ENCODE measurements at places on chromosomes 4 and X. TPM values are rescaled to one million over a fixed set of nuclear protein-coding genes. Genes with fewer than 3 reads are reported as not detected.
A peak's percentile ranks its signal among the peaks of the same experiment; 100 is the strongest.

DNA sequence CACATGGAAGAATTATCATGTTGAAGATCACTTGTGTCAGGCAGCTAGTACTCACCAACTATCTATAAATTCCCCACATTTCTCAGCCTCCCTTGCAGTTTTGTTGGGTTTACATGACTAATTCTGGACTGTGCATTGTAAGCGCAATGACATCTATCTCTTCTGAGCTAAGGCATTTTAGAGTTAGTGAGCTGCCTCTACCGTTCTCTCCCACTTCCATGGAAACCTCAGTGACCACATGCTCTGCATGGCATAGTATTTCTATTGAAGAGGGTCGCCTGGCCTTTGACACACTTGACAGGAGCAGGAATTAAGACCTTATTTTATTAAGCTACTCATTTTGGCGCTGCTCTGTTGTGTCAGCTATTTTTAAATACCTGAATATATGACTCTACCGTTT is 67.5 kb upstream of the NPY2R start:
- DNase-seq, result no peak

DNA sequence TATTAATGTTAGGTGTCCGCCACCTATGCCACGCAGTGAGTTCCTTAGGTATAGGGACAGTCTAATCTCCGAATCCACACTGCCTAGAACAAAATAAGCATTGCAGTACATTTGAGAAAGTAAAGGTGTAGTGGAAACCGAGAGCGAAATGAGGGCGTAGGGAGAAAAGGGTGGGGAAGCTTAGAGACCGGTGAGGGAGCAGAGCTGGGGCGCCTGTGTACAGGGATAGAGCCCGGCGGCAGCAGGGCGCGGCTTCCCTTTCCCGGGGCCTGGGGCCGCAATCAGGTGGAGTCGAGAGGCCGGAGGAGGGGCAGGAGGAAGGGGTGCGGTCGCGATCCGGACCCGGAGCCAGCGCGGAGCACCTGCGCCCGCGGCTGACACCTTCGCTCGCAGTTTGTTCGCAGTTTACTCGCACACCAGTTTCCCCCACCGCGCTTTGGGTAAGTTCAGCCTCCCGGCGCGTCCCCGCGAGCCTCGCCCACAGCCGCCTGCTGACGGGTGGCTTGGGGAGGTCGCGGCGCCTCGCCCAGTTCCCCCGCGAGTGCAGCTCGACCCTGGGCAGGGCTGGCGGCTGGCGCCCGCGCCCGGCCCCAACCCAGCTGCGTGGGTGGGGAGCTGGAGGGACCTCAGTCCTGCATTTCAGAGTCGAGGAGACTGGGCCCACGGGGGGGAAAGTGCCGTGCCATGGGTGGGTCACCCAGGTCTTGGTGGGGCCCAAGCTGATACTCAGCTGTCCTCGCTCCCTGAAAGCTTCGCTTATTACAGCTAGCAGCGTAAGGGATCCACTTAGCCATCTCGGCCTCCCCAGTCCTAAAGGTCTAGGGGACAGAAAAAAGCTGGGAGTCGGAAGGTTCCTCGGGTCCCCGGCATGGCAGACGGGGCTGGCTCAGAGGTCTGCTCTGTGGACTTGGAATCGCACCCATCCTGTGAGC is at the start of gene ANXA3:
Gene ANXA3, plus strand, starts transcription at position 351 of the 932 bp plus-strand sequence. CDS start 2,704 bp downstream, outside the sequence.
- no peak for DNase-seq

GRCh38 chr4:83010111-83010521 is 507 bp downstream of the LIN54 start:
- DNase-seq, result no peak

MAP9 gene
- total RNA-seq, result 22.0 TPM

DNA sequence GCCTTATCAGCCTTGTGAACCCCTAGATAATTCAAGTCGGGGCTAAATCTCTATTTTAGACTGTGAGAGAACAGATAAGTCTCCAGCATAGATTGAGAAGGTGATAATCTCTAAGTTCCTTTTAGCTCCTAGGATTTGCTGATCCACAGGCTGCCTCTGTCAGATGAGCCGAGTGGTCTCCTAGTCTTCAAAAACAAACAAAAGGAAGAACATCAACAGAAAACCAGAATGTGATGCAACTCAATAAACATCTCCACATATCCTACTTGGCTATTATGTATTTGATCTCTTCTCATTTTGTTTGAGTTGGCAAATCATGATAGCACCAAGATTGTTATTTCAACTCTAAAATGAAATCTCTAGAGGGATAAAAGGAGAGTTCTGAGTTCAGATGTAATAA is 88.4 kb upstream of the SLC7A11 start:
- no peak for DNase-seq

GRCh38 chr4:139934057-139934707 is 219.8 kb downstream of the MAML3 start:
- DNase-seq, result no peak

DNA sequence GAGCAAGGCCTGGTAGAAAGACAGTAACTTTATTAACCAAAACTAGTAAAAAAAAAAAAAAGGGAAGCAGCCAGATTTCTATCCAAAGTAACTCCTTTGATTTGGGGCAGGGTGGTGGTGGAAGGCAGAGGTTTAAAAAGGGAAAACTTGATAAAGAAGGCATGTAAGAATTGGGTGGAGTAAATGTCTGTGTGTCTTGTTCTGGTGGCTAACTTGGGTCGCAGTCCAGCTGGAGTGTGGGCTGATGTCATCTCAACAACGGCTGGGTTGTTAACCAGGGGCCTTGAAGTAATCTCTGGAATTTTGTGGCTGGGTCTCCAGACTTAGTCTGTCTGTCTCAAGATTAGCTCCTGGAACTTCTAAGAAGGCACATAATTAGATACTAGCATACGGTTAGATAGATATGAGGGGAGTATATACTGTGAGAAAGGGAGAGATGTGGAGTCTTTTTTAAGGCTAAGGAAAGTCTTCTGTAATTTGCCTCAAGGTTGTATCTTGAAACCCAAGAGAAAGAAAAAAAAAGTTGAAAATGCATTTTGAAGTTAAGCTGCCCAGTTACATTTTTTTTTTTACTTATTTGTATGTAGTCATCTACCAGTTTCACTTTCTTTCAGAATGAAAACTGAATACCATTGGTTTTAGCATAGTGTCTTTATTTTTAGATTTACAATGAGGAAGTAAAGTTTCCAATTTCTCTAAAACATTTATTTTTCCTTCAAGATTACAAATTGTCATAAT is 48.3 kb downstream of the MTHFD2L start:
- DNase-seq, result peak; percentile 56

GRCh38 chr4:92455329-92455839 is 151.6 kb downstream of the GRID2 start:
- DNase-seq, result no peak

GRCh38 chr4:80138551-80139538 is 58.5 kb upstream of the PRDM8 start:
- no peak for DNase-seq

DNA sequence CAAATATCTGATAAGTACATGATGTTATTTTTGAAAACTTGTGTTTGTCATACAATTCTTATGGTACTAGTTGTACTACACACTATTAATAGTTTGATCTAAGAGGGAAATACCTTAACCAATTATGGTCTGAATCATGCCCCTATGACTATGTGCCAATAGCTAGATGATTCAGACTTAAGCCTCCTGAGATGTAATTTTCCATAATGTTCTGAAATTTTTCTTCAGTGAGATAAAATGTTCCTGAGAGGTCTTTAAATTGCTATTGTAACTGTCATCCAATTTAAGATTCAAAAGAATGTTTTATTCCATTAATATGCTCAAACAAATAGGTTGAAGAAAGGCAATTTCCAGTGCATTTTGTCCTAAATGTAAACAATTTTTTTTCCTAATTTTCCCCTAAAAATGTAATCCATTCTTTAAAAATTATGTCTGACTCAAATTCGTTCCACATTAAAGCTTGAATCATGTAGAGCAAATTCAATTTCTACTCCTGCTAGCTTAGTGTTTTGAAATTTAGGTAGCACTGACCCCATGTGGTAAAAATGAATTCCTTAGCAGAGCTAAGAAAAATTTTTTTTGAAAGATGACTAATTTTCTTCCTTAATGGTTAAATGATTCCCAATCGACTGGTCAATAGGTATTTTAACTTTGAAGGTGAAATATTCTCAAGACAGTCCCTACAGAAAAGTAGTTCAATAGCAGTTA is 49.1 kb downstream of the APOOL start:
- peak; percentile 7 for DNase-seq

DNA sequence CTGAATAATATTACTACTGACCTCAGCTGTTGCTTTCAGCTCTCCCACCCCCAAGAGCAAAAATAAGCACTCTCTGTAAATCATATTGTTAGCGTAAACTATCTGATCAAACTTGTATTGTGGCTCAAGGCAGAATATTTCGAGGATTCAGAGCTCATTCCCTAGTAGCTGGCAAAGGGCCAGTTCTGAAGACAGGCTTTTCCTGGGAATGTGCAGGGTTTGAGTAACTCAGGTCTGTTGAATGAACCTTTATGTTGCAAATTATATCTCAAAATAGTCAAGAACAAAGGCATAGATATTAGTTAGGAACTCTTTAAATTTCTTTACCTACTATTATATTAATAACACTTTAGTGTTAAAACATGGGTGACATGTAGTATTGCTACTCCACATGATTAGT is 454.9 kb downstream of the CCSER1 start:
- no peak for DNase-seq

Data from kidney epithelial cell (primary cell).